Central memory CD4-positive, alpha-beta T cell (primary cell): ENCODE measurements at places on chromosomes 4 and X.
A peak's percentile ranks its signal among the peaks of the same experiment; 100 is the strongest.

DNA sequence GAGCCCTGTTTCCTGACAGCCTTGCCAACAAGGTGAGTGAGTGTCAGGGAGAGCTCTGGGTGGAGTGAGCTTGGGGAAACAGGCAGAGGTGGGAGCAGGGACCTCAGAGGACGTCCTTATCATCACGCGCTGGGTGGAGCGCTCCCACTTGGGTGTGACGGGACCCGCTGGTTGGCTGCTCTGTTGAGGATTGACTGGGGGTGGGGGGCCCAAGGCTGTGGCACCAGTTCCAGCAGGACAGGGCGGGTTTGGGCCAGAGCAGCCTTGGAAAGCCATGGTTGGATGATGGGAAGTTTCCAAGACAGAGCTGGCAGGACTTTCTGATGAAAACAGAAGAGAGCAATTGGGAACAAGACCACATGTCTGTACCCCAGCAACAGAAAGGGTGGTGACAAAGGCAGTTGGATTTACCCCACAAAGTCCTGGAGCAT, 3.0 kb upstream of the PCGF3 start:
- no peak for DNase-seq

- DNase-seq = no peak
Measured at GRCh38 chr4:4486969-4487368, 54.9 kb downstream of the STX18 start.

- DNase-seq = no peak
Measured at GRCh38 chrX:148448686-148449085, 51.7 kb upstream of the AFF2 start.

DNA sequence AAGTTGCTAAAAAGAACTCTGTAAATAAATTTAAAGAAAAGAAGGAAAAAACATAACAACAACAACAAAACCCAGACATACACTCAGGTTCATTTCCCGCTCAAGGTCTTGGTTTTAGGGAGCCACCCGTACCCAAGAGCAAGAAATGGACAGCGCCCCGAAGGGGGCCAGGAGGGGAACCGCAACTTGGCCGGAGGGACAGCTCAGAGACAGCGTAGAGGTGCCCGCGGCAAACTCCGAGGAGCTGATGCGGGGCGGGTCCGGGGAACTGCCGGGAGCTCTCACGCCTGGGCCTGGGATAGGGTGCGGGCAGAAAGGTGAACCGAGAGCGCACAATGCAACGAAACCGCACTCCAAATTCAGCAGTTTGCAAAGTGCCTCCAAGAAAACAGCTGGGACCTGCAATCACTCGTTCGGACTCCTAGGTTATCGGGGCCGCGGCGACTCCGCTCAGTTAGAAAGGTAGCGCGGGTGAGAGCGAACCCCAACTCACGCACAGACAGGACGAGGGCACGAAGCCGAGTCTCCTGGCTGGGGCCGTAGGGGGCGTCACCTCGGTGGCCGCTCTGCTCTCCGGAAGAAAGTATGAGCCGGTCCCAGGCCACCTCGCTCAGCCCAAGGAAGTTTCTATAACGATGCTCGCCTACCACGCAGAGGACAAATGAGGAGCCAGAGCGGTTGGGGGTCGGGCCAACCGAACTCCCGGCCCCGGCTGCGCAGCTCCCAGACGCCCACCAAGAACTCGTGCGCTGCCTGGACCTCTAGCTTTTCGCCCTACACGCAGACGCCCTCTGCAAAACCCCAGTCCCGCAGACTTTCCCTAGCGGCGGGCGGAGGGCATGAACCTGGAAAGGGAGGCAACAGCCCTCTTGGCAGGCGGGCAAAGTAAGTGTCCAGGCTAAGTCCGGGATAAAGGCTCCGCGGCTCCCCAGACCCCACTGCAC, 1.4 kb downstream of the NDNF start:
- peak; percentile 3 for DNase-seq

DNA sequence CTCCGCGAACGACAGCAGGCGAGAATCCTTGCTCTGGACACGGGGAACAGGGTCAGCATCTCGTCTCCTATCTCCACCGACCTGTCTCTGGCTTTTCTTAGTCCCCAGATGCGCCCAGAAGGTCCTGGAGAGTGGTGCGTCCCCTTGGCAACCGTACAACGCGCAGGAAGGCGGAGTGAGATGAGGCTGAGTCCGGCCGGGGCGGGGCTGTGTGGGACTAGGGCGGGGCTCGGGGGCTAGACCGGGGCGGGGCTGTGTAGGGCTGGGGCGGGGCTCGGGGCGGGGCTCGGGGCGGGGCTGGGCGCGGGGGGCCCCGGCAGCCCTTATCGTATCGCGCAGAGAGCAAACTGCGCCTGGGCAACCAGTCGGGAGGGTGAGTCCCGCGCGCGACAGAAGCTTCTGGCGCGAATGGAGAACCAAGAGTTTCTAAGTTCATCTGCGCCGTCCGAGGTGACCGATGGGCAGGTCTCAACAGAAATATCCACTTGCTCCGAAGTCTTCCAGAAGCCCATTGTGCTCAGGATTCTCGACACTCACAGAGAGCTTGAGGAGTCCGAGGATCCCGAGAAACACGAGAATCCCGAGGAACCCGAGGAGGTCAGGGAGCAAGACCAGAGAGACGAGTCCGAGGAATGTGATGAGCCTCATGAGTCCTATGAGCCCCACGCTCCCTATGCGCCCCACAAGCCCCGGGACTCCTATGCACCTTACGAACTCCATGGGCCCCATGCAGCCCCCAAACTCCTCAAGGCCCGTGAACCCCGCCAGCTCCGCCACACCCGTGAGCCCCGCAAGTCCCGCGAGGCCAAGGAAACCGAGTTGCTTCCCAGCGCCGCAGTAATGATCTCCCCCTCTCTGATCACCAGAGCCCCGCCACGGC, 24.9 kb downstream of the ARL9 start:
- DNase-seq = peak; percentile 61

DNA sequence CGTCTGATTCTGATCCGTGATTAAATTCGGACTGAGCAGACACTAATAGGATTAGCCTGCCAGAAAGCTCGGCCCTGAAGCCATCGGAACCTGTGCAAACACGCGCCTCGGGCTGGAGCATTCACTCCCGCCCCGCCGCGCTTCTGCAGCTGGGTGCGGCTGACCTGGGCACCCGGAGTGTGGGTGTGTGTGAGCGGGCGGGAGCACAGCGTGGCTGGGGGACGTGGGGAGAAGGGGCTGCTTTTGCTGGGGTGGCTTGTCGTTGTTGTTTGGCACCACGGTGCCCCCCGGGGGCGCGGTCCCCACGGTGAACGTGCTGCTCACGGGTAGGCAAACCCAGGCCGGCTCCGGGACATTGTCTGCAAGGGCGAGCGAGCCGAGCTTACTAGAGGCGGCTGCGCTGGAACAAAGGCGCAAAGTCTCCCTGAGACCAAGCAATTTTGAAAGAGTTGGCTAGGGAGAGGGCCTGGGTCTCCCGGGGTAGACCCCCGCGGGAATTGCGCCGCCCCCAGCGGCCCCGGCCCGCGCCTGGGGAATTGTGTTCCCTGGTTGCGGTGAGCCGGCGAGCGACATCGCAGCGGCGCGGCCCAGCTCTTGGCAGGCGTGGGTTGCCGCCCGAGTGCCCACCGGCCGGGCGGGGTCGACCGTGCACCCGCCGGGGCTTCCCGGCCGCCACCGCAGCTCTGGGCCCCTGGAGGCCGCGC, 1.4 kb downstream of the MAMLD1 start:
- no peak for DNase-seq

DNA sequence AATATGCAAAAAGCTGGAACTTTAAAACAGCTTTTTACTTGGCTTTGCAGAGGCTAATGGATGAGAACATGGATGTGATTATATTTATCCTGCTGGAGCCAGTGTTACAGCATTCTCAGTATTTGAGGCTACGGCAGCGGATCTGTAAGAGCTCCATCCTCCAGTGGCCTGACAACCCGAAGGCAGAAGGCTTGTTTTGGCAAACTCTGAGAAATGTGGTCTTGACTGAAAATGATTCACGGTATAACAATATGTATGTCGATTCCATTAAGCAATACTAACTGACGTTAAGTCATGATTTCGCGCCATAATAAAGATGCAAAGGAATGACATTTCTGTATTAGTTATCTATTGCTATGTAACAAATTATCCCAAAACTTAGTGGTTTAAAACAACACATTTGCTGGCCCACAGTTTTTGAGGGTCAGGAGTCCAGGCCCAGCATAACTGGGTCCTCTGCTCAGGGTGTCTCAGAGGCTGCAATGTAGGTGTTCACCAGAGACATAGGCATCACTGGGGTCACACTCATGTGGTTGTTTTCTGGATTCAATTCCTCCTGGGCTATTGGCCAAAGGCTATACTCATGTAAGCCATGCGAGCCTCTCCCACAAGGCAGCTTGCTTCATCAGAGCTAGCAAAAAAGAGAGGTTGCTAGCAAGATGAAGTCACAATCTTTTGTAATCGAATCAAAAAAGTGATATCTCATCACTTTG, 15.6 kb downstream of the TLR8 start:
- DNase-seq = no peak

GRCh38 chr4:100261346-100261745, 71.1 kb upstream of the DDIT4L start:
- DNase-seq = no peak

GRCh38 chr4:83709627-83710026, 173.7 kb downstream of the GPAT3 start:
- DNase-seq = no peak

- no peak for DNase-seq
Measured at GRCh38 chr4:156773648-156774357, 197.8 kb downstream of the PDGFC start.
